ENCODE measurements at places on chromosomes 2 and 18. TPM values are rescaled to one million over a fixed set of nuclear protein-coding genes. Genes with fewer than 3 reads are reported as not detected.

OR6B2 gene
- total RNA-seq, result not detected

IL1F10 gene
- not detected for total RNA-seq

COLEC12 gene
- 9.9 TPM for total RNA-seq

UPP2 gene
- total RNA-seq, result not detected

ABCB11 gene
- 0.32 TPM for total RNA-seq

IKZF2 gene
- 4.7 TPM for total RNA-seq

SETBP1 gene
- 7.1 TPM for total RNA-seq

SAG gene
- not detected for total RNA-seq
